Placental pericyte (primary cell): ENCODE measurements at places on chromosomes 7 and 10. TPM values are rescaled to one million over a fixed set of nuclear protein-coding genes. Genes with fewer than 3 reads are reported as not detected.

Gene LOXL4
- 23.0 and 70.5 TPM in 2 replicates for total RNA-seq

Gene AZGP1
- total RNA-seq = not detected in 2 replicates

Gene ENTPD1
- total RNA-seq = 1.1 TPM in 1 of 2 replicates, not detected in the other

Gene SND1
- 267 and 454 TPM in 2 replicates for total RNA-seq

Gene CREB5
- total RNA-seq = 5.5 and 6.4 TPM in 2 replicates

Gene CDC14C
- total RNA-seq = not detected in 2 replicates
